ENCODE measurements at places on chromosomes 12 and 14.

GRCh38 chr14:64221391-64222003 is 72.7 kb downstream of the ESR2 start:
- no peak for DNase-seq

DNA sequence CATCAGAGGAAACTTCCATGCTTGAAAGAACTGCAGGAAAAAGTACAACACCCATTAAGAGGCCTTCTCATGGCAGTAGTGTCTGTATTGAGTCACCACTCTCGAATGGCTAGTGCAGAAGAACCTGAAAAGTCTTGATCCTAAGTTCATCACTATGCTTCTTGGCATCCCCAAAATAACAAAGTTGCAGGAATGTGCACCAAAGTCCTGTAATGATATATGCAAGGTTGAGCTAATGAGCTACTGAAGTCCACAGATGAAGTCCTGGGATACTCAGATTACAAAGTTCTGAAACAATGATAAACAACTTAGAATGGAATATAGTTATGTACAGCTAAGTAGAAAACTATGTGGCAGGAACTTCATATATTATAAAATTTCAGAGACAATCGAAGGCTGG is 545.4 kb downstream of the FOXG1 start:
- DNase-seq = no peak

GRCh38 chr14:25836636-25837035 is 761.2 kb downstream of the NOVA1 start:
- DNase-seq = no peak

- DNase-seq = peak; percentile 77
Measured at GRCh38 chr14:22570132-22570949, 18.7 kb downstream of the DAD1 start.

DNA sequence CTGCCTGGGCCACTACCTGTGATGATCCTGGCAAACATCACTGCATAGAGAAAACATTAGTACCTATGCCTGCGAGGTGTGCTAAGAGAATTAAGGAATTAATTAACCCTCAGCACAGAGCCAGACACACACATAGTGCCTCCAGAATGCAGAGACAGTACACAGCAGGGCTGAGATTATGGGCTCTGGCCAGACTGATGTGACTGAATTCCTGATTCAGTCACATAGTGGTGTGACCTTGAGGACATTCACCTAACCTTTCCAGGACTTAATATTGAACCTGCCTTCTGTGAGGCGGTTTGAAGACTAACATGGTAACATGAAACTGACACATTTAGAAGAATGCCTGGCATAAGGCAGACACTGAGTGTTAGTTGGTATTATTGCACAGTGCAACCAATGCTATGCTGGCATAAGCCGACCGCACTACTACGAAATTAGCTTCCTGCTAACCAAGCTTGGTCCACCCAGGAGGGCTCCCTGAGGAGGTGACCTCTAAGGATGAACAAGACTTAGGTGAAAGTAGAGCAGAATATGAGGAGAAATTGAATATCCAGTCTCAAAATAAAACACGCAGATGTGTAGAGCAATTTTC is 32.0 kb upstream of the SELPLG start:
- no peak for DNase-seq

GRCh38 chr12:14956024-14956891 is 5.1 kb downstream of the ARHGDIB start:
- DNase-seq = no peak

GRCh38 chr12:107372229-107372658 is 278.9 kb upstream of the CRY1 start:
- DNase-seq = peak; percentile 18

DNA sequence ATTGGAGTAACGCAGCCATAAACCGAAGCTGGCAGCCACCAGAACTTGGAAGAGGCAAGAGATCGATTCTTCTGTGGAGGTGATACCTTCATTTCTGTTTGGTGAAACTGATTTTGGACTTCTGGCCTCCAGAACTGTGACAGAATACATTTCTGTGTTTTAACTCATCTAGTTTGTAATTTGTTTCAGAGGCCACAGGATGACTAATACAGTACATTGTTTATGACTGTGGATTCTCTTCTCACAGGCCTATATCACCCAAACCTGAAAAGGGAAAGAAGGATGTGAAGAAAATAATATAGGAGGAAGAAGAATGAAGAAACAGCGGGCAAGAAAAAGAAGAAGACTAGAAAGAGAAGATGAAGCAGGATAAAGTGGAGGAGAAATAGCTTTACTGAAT is 263.8 kb upstream of the DIO2 start:
- DNase-seq = no peak

DNA sequence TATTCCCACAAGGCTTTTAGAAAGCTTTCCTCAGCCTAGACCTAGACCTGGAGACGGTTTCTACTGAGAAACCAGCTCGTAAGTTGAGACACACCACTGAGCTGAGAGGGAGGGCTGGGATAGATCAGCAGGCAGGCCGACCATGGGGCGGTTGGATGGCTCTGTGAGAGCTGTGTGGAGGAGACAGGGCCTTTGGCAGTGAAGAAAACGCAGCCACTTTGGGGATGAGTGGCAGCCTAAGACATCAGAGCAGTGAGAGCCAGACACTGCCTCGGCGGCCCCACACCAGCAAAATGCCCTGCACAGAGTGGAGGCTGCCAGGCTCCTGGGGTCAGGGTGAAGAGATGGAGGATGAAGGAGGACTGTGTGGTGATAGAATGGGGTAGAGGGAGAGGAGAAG is 46.0 kb downstream of the CACNA2D4 start:
- DNase-seq = no peak

GRCh38 chr12:113936460-113936859 is 29.7 kb downstream of the RBM19 start:
- no peak for DNase-seq

All from activated effector memory CD4-positive, alpha-beta T cell treated with Interleukin-2 at 50 U/mL for 16 hours (primary cell).